ENCODE measurements at places on chromosomes 4 and X.

DNA sequence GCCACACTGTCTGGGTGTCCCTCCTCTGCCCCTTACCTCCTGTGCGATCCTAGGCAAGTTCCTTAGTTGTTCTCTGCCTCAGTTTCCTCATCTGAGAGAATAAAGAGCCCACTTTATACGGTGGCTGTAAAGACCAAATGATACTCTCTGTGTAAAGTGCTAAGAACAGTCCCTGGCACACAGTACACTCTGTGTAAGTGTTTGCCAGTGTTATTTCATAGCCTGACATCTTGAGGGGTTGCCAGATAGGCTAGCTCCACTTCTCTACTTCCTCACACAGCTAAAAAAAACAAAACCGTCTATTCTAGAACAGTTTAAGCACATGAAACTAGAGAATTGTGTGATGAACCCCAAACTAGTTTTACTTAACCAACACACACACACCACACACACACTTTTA, 17.1 kb downstream of the SPON2 start:
- no peak for DNase-seq

GRCh38 chr4:66376921-66377320, 706.6 kb upstream of the EPHA5 start:
- DNase-seq: no peak

DNA sequence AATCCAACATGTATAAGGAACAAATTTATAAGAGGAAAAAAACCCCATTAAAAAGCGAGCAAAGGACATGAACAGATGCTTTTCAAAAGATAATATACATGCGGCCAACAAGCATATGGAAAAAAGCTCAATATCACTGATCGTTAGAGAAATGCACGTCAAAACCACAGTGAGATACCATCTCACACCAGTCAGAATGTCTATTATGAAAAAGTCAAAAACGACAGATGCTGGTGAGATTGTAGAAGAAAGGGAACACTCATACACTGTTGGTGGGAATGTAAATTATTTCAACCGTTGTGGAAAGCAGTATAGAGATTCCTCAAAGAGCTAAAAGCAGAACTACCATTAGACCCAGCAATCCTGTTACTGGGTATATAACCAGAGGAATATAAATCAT, 465.4 kb downstream of the TMA16 start:
- DNase-seq: no peak

- DNase-seq: no peak
Observed at GRCh38 chr4:185227131-185227551, 17.7 kb downstream of the SNX25 start.

DNA sequence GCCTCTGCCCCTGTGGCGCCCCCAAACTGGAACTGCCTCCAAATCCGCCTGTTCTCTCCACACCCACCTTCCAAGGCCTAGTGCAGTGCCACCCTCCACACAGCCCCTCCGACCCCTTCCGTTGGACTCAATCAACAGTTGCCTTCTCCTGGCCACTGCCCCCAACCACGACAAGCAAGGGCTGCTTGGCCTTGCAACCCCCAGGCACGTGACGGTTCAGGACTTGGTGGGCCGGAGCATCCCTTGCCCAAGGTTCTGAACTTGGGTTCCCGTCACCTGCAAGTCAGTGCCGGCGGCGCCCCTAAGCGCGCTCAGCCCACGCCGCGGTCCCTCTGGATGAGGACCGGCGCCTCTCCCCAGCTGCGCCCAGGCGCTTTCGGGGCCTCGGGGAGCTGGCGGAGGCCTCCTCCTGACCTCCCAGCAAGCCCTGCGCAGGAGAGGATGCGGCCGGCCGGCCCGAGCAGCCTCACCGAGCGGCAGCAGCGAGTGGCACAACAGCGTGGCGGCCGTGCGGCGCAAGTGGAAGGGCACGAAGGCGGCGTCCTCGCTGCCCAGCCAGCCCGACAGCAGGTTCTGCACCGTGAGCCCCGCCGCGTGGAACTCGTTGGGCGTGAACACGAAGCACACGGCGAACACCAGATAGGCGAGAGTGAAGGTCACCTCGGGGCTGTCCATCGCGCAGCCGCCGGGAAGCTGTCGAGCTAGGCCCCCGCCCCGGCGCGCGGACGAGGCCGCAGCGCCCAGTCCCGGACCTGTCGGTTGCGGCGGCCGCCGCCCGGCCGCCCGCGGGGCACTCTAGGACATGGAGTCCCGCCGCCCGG, 750 bp downstream of the TMEM129 start:
- peak; percentile 68 for DNase-seq

DNA sequence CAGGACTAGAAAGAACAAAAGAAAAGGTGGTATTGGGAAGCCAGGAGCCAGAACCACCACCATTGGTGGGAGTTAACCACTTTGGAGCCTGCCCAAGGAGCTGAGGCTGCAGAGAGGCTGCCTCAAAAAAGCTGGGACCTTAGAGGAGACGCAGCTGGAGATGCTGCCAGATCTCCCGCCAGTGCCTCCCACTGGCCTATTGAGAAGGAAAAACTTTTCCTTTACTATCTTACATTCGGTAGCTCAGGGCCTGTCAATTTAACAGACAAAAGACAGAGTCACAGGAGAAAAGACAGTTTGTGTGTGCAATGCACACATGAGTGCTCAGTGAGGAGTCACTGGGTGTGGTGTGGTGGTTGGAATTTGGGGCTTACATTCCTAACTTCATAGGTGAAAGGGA, 52.4 kb upstream of the HPSE start:
- DNase-seq: peak; percentile 49

DNA sequence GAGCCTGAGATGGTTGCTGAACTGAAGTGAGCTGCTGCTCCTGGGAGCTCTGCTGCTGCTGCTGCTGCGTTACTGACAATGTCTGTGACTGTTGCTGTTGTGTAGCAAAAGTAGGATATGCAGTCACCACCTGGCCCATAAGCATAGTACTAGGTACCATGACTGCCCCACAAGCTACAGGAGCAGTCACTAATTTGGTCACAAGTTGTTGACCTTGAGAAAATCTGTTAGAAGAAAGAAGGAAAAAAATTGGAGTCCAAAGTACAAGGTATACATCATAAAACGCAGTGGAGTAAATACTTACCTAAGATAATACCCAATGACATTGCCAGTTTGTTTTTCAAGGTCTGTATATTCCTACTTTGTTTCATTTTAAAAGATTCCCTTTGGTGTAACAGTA, 42.6 kb downstream of the TMEM165 start:
- DNase-seq: no peak

DNA sequence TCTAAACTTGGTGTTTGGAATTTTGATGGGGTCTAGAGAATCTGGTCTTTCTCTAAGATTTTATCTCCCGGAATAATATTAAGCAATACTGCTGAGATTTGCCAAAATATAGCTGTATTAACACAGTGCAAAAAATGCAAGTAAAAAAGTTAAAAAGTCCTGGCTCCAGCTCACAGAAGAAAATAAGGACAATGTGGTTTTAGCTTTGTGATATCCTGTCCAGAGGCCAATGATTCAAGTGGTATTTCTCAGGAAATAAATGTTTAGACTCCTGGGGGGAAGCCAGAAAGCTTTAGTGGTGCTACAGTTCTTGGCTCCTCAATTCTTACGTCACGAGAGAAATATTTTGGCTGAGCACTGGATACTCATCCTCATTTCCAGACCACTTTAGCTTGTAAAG, 40.9 kb upstream of the IL13RA2 start:
- peak; percentile 48 for DNase-seq

DNA sequence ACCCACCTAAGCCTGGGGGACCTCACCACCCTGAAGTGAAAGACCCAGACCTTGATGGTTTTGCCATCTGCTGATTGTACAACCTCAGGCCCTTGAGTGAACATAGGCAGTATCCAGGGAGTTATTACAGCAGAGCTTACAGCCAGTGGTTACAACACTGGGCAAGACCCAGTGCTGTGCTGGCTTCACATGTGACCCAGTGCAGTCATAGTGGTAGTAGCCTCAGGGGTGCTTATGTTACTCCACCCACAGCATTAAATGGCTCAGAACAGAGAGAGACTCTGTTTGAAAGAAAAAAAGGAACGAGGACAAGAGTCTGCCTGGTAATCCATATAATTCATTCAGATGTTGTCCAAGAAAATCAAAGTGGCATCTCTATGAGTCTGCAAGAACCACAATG, 45.2 kb upstream of the DACH2 start:
- no peak for DNase-seq

GRCh38 chr4:169765835-169766234, 8.1 kb upstream of the HPF1 start:
- no peak for DNase-seq

- no peak for DNase-seq
Observed at GRCh38 chr4:78625073-78625472, 73.5 kb downstream of the ANXA3 start.
